ENCODE measurements at places on chromosomes 5 and 9.

GRCh38 chr9:121876255-121876654 is 216.9 kb downstream of the TTLL11 start:
- DNase-seq, result no peak

- DNase-seq, result no peak
Observed at GRCh38 chr5:3226196-3226920, 369.3 kb upstream of the IRX1 start.

DNA sequence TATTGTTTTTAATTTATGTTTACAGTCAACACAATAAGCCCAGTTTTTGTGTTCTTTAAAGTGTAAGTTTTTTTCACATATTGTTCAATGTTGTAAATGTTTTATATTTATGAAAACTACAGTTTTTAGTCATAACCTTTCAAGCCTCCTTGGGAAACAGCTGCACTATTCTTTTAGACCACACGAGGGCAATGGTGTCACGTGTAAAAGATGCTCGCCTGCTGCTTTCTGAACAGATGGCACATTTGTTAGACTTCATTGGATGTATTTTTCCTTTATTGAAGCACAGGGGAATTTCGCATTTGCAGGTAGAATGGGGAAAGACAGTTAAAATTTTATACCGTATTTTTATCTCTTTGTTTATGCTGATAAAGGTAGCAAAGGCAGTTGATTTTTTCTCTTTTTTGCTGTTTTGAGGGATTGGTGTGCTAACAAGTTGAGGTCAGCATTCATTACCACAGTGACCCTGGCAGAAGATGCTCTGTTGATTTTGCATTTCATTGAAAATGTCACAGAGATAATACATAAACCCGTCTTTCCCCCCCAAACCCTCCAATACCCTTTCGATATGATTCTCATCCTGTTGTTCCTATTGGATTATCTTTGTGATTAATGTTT is 59.0 kb downstream of the MAT2B start:
- peak; percentile 33 for DNase-seq

- DNase-seq, result no peak
Observed at GRCh38 chr5:35920890-35921289, 17.5 kb downstream of the CAPSL start.

DNA sequence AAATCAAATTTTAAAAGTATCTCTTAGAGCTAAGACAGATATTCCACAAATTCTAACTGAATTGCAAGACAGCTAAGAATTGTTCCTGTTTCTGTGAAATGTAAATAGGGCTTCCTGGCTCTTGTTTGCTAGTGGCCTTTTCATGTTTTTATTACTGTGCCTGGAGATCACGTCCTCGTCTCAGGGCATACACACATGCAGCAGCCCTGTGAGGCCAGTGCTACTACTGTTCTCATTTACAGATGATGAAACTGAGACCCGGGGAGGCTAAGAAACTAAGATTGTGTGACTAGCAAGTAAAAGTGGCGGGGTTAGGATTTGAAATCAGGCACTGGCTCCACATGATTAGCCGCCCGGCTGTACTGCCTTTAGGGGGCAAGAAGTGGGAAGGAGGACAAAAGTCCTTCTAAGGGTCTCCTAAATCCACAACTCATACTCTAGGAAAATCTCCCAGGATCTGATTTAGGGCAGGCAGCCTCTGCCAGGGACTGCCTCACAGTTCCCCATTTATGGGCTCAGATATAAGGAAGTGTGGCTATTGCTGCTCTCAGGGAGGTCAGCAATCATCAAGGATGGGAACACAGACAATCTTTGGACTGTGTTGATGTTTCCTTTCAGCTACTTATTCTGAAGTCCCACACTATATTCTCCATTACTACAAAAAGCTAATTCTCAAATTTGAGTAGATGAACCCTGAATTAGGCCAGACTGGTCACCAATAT is 7.9 kb downstream of the PRUNE2 start:
- DNase-seq, result no peak

DNA sequence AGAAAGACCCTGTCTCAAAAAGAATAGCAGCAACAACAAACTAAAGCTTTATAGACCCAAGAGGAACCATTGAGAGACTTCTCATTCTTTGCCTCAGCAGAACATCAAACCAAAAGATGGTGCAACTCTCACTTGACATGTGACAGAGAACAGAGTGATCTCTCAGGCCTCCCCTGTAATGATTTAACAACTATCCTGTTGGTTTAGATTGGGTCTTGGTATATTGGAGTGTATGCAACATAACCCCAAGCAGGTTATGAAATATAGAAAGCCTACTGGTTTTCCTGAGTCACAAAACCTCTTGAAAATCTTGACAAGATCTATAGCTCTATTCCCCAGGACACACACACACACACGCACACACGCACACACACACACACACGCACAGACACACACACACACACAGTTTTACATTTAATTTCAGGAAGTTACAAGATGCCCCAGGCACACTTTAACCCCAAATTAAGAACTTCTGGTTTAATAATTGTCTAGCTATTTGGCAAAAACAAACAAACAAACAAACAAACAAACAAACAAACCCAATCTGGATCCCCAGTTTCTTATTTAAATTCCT is 6.5 kb upstream of the FGF1 start:
- no peak for DNase-seq

DNA sequence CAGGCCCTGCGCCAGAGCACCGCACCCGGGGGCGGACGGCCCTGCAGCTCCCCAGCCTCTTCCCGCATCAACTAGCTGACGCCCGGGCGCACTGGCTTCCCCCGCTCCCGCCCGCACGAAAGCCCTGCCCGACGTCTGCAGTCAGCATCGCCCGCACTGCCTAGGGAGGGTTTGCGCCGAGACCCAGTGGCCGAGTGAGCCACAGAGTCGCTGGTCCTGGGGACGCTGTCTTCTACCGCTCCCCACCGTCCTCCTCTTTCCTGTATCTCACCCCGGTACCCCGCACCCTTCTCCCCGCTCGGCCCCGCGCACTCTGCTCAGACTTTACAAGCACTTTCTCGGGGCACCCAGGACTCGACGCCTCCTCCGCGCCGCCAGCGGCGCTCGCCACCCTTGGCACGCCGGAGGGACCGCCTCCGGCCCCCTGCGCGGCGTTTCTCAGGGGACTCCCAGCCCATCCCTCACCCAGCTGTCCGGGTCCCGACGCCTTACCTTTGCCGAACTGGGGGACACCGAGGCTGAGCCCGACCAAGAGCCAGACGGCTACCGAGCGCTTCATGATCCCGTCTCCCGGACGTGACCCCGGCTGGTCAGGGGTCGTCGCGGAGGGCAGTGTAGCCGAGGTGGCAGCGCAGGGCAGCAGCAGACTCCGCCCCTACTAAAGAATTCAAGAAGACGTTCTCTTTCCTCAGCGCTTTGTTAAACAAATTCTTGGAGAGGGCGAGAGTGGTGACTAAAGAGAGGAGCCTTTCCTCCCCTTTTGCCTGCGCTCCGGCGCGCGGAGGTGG is 670 bp downstream of the EDIL3 start:
- no peak for DNase-seq

DNA sequence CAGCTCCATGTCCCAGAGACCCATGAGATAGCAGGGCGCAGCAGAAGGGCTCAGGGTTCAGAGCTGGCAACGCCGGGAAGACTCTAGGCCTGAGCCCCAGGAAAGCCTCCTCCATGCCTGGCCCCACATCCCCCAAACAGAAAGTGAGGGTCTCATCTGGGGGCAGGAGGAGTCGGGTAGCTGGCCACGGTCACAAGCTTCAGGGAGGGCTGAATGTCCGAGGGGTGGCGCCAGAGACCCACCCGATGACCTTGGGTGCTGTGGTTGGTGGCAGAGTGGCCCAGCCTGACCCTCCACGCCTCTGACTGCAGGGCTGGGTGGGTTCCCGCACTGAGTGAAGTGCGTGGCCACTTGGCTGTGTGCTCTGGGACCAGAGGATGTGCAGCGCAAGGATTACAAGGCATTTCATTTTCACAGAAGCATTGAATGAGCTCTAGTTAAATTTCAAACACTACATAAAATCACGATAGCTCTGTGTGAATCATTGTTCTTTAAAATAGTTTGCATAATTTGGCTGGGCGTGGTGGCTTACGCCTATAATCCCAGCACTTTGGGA is 3.0 kb downstream of the C8G start:
- DNase-seq, result no peak

DNA sequence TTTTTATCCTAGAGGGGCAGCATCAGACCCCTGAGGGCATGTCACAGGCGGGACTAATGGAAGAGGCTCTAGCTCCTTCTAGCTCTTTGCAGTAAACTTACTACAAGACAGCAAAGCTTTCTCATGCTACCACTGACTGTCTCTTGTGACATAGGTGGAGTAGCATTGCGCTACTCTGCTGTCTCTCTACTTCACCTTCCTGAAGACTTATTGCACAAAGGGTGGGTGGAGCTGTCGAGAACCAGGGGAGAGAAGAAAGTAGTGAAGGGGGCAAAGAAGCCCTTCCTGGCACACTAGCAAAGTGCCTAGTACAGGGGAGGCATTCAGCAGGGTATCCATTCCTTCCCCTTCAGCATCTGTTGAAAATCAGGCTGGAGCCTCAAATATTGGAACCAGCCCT is 36.1 kb upstream of the NEK6 start:
- no peak for DNase-seq

DNA sequence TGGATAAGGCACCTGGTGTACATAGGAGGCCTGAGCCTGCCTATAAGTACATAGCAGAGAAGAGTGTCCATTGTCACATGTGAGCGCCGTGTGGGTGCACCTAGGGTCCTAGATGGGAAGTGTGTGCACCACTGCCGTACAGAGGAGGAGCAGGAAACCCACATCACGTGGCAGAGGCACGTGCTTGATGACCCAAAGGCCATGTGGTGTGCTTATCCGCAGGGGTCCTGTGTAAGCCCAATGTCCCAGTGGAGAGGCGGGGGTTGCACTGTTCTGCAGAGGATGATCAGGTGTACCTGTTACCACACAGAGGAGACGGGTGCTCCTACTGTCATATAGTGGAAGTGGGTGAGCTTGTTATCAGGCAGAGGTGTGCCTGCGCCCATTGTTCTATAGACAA is 354.1 kb upstream of the IRX2 start:
- no peak for DNase-seq

DNA sequence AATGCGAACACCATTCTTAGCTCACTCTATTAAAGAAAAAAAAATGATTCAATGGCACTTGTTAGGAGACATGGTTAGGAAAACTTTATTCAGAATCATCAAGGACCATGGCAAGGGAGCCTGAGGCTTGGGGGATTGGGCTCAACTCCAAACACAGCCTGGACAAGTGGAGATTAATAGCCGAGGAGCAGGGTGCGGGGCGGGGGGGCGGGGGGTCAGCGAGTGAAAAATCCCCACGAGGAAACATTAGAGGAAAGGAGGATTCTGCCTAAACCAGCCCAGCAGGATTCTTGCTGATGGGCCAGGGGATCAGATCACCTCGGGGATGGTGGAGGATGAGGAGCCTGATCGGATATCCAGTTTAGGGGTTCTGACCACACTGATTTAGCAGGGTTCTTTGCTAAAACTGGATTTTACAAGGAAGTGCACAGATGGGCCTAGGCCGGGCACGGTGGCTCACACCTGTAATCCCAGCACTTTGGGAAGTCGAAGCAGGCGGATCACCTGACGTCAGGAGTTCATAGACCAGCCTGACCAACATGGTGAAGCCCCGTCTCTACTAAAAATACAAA is 24.4 kb upstream of the FIBCD1 start:
- no peak for DNase-seq

GRCh38 chr9:127651697-127652610 is 39.9 kb downstream of the STXBP1 start:
- no peak for DNase-seq

DNA sequence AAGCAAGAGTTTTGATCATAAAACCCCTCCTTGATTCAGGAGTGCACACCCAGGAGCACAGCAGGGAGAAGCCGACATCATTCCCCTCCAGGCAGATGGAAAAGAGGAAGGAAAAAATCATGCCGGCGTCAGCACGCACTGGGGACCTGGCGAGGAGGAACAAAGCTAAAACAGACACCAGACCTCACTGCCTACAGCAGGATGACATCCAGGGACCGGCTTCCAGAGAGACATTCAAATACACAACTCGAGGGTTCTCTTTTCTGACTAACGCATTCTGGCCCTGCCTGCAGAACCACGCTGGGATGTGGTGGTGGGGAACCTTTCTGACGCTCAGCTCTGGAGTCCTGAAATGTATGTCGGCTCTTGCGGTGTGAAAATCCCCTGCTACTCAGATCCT is 2.7 kb downstream of the UBAC1 start:
- no peak for DNase-seq

DNA sequence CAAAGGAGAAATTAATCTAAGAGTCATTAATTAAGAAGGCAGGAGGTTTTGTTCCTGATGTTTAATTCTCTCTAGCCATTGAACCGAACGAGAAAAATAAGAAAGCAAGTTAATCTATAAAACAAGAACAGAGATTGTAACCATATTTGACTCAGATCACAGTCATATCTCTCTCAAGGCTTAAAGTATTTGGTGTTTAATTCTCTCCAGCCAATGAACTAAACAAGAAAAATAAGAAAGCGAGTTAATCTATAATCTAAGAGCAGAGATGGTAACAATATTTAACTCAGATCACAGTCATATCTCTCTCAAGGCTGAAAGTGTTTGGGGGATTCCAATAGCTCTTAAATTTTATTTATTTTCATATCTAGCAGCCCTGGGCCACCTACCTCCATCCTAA is 74.4 kb upstream of the SHISAL2B start:
- DNase-seq, result no peak

DNA sequence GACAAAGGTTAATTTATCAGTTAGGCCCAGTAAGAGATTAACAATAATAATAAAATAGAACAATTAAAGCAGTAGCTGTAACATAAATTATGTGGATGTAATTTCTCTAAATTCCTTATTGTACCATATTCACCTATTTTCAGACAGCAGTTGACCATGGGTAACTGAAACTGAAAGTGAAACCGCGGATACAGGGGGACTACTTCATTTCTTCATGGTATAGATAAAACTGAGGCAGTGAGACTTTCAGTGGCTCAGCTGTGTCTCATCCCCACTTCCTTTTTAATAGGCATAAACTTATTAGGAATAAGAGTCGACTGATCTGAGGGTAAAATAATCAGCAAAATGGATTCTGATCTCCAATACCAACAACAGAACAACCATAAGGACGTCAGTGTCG is 174.0 kb upstream of the WWC1 start:
- DNase-seq, result no peak

- no peak for DNase-seq
Observed at GRCh38 chr5:71475788-71476384, 20.4 kb downstream of the BDP1 start.

GRCh38 chr9:130938184-130938651 is 829 bp downstream of the FIBCD1 start:
- no peak for DNase-seq

- no peak for DNase-seq
Observed at GRCh38 chr9:4193391-4193790, 106.5 kb downstream of the GLIS3 start.

- no peak for DNase-seq
Observed at GRCh38 chr5:57831932-57832331, 349.3 kb upstream of the ACTBL2 start.
